Mesothelial cell of epicardium (in vitro differentiated cells): ENCODE measurements at places on chromosomes 3 and 15. TPM values are rescaled to one million over a fixed set of nuclear protein-coding genes. Genes with fewer than 3 reads are reported as not detected.

C3orf38 gene
- 30.4 to 31.9 TPM (median 31.3 TPM) in 3 replicates for total RNA-seq

WDR5B gene
- total RNA-seq = 5.7 to 6.2 TPM (median 6.1 TPM) in 3 replicates

CHST2 gene
- 11.8 to 13.4 TPM (median 12.6 TPM) in 3 replicates for total RNA-seq

PDZRN3 gene
- 42.9 to 48.4 TPM (median 43.4 TPM) in 3 replicates for total RNA-seq

ZNF770 gene
- 76.3 to 77.8 TPM (median 76.8 TPM) in 3 replicates for total RNA-seq

IMPG2 gene
- total RNA-seq = 0.59 to 0.69 TPM (median 0.69 TPM) in 3 replicates

TTLL13 gene
- 0.33 to 0.77 TPM (median 0.47 TPM) in 3 replicates for total RNA-seq

ARGFX gene
- total RNA-seq = not detected in 3 replicates

ELP6 gene
- 45.0 to 49.2 TPM (median 45.5 TPM) in 3 replicates for total RNA-seq

PRR20G gene
- total RNA-seq = not detected in 3 replicates

DNA sequence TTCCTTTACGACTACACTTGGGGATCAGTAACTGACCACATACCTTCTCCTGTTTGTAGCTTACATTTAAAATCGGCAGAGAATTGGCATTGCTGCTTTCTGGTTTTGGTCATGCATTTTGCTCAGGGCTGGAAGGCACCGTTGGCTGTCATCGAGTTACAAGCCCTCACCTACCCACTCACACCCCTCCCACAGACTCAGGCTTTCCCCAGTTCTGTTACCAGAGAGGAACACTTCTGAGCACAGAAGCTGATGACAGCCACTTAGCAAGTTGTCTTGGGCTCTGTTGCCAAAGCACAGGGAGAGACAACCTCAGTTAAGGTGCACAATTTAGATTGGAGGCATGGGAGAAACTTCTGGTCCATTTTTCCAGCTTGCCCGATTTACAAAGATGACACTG is 204.8 kb upstream of the TOPAZ1 start:
- H3K36me3 ChIP-seq = no peaks in the 10 kb centered on the region
- H3K27me3 ChIP-seq = peaks cover 13% of the 10 kb centered on the region
- no peak overlapping the region for H3K27ac ChIP-seq
- no peaks in the 10 kb centered on the region for H3K4me1 ChIP-seq
- DNase-seq = no peak
- H3K4me3 ChIP-seq = no peak overlapping the region

DNA sequence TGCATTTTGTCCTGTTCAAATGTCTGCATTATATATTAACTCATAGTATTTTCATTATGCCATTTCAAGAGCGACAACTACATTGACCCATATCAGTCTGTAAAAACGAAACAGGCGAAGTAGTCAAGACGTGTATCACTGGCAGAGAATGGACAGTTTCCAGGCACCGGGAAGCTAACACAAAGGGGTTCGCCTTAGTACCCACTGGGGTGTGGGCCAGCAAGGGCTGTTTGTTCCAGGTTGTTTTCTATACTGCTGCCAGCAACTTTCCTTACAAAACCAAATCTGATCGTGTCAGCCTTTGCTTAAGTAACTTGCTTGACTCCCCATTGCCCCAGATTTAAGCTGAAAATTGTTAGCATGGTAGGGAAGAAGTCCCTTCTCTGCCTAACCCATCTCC is 87.1 kb downstream of the CGNL1 start:
- H3K36me3 ChIP-seq = peaks cover 14% of the 10 kb centered on the region
- no peak for DNase-seq
- H3K27me3 ChIP-seq = no peaks in the 10 kb centered on the region
- no peak overlapping the region for H3K4me3 ChIP-seq
- peaks cover 7% of the 10 kb centered on the region for H3K4me1 ChIP-seq
- H3K27ac ChIP-seq = no peak overlapping the region

DNA sequence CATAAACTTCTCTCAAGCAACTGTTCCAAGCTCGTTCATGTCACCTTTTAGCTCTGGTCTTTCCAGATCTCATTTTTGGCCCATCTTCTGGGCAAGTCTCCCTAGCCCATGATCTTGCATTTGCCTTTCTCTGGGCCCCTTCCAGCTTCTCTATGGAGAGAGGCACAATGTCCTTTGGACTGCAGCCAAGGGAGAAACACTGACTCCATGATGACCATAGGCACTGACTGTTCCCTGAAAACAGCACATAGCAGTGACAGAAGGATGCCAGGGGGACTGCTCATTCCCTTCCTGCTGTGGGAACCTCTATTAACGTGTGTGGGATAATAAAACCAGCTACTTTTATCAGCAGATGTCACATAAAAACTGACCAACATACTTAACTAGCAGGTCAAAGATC is 60.3 kb downstream of the STRIT1 start:
- peak overlapping the region; percentile 57 for H3K27ac ChIP-seq
- no peak overlapping the region for H3K4me3 ChIP-seq

GRCh38 chr15:80531796-80532195 is 127.6 kb downstream of the ARNT2 start:
- H3K27ac ChIP-seq = no peak overlapping the region
- H3K4me3 ChIP-seq = no peak overlapping the region
- no peak for DNase-seq
- H3K36me3 ChIP-seq = peaks cover 35% of the 10 kb centered on the region
- H3K4me1 ChIP-seq = no peaks in the 10 kb centered on the region
- H3K27me3 ChIP-seq = no peaks in the 10 kb centered on the region

DNA sequence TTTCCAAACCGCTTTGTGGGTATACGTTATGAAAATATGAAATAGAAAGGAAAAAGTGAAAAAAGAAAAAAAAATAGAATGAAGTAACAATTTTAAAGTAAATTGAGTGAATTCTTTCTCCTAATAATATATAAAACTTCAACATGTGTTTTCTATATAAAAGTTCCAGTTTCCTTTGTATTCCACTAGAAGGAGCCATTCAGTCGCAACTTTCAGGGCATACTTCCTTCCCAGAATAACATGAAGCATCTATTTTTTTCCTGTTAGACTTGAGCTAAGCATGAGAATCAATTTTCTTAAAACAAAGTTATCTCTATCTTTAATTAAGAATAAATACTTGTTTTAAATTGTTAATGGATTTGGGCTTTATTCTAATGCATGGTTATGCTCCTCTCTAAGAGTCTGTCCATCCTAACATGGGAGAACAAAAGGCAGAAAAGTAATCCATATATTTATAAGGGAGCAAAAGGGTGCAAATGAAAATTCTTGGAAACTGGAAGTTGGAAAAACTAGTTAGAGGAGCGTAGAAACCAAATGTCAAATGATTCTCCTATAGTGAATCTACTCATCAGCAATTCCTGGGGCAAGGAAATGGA is 16.0 kb upstream of the VGLL3 start:
- H3K27me3 ChIP-seq = no peaks in the 10 kb centered on the region
- no peak overlapping the region for H3K27ac ChIP-seq
- H3K4me3 ChIP-seq = no peak overlapping the region
- DNase-seq = no peak
- H3K36me3 ChIP-seq = no peaks in the 10 kb centered on the region

GRCh38 chr3:29392625-29393388 is 111.9 kb downstream of the RBMS3 start:
- H3K36me3 ChIP-seq = peaks cover 29% of the 10 kb centered on the region
- peaks cover 6% of the 10 kb centered on the region for H3K4me1 ChIP-seq
- no peak overlapping the region for H3K27ac ChIP-seq
- no peak overlapping the region for H3K4me3 ChIP-seq
- H3K27me3 ChIP-seq = no peaks in the 10 kb centered on the region
- no peak for DNase-seq

GRCh38 chr15:90814191-90814821 is 54.1 kb upstream of the FURIN start:
- H3K4me1 ChIP-seq = peaks cover 13% of the 10 kb centered on the region
- H3K27me3 ChIP-seq = no peaks in the 10 kb centered on the region
- H3K36me3 ChIP-seq = peaks cover 3% of the 10 kb centered on the region
- H3K4me3 ChIP-seq = no peak overlapping the region

DNA sequence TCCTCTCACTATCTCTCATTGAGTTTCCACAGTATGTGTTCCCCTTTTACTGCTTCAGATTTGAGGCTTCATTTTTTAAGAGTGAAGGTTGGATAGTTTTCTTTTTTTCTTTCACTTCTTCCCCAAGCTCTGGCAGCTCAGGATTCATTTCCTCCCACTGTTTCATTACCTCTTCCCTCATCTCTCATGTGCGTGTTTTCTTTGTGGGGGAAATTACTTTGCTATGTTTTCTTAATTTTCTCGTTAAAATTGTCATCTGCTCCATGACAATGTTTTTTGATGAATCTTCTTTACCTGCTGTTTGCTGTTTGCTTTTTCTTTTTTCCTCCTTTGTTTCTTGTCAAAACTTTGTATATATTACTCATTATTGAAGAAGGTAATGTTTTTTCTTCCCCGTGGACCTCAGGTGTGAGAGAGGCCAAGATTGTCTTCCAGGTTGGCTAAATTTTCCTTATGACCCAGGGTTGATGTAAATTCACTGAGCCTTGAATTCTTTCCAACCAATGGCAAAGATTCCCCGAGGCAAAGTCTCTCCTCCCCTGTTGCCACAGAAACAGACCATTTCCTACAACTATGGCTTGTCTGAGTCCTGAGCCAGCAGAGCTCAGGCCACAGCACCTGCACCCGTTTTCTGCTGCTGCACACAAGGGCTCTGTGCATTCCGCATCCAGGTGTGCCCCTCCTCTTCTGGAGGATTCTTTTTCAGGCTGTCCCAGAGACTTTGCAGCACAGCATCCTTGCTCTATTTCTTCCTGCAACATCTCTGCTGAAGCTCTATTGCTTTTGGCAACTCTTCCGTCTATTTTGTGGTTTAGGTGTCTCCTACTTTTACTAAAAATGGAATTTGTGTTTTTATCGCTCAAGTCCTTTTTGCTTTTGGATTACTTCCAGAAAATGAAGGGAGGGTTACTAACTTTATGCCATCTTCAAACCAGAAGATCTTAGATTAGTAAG is 66.1 kb downstream of the NOX5 start:
- no peaks in the 10 kb centered on the region for H3K36me3 ChIP-seq
- no peaks in the 10 kb centered on the region for H3K27me3 ChIP-seq
- peak overlapping the region; percentile 80 for H3K27ac ChIP-seq

DNA sequence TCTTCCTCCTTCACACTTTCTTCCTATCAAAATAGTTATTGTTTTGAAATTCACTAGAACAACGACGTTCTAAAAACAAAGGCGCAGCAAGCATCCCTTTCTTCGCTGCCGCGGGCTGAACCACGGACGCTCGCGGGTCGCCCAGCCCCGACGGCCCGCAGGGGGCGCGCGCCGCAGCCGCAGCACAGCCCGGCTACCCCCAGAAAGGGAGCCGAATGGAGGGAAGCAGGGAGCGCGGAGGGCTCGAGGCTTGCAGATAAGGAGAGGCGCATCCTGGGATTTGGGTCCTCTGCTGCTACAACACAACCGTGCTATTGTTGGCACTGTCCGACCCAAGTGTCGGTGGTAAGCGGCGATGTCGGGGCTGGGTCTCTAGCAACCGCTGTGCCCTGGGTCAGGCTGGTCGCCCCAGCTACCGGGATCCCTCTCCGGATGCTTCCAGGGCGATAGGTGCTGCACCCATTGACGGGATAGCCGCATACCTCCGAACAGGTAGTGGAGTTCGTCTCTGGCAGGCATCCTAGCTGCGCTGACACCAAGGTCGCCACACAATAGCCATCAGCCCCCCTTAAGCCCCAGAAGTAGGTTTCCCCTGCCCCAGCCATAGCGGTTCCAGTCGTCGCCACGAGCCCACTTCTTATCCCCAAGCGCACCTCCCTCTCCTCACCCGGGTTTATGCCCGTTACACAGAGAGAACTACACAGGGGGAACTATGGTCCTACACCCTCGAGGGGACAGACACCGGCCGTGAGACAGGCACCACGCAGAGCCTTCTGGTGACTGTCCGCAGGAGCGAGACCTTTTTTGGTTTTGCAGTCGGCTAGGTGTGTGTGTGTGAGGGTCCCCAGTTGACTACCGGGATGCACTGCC is 6.0 kb downstream of the ONECUT1 start:
- H3K27ac ChIP-seq = no peak overlapping the region
- H3K4me3 ChIP-seq = no peak overlapping the region
- peaks cover 5% of the 10 kb centered on the region for H3K4me1 ChIP-seq
- no peaks in the 10 kb centered on the region for H3K36me3 ChIP-seq
- DNase-seq = no peak

DNA sequence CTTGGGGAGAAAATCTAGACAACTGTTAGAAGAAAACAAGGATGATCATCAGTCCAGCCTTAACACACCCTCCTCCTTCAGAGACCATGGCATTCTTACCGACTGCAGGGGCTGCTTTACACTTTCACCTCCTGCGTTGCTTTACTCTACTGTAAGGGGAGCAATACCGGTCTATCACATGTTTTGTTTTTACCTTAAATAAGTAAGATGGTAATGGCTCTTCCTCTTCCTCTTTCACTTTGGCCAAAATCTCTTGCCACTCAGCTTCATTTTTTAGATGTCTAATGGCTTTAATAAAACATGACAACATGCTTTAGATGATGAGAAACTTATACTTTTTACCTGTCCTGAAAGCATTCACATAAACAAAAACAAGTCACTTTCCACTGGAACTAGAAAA is 33.4 kb upstream of the STIMATE start:
- no peak for DNase-seq
- H3K27me3 ChIP-seq = no peaks in the 10 kb centered on the region
- H3K36me3 ChIP-seq = no peaks in the 10 kb centered on the region
- H3K4me1 ChIP-seq = no peaks in the 10 kb centered on the region

- H3K36me3 ChIP-seq = no peaks in the 10 kb centered on the region
- no peaks in the 10 kb centered on the region for H3K27me3 ChIP-seq
- H3K4me3 ChIP-seq = peak within 1 kb of the TSS; percentile 92
- H3K27ac ChIP-seq = peak within 1 kb of the TSS; percentile 79
- peak; percentile 89 for DNase-seq
Observed at GRCh38 chr3:58008141-58009025, at the start of gene FLNB. Gene FLNB, plus strand, starts transcription at chr3:58008422. Its CDS starts 143 bp downstream, at chr3:58008565.

DNA sequence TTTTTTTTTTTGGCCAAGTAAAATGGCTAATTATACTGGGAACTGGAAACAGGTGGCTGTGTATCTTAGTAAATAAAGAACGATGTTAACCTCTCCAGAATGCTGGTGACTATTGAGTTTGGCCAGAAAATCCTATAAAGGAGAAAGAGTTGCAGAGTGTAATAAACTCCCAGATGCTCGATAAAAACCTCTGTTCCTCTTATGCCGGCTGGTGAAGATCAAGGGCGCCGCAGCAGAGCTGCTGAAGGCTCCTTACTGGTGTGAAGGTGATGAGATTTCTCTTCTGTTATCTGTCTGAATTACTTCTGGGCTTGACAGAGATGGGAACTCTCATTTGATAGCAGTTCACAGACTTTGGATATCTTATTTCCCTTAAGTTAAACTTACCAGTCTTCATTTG is 104.6 kb downstream of the PTPRG start:
- peaks cover 4% of the 10 kb centered on the region for H3K36me3 ChIP-seq
- peaks cover 34% of the 10 kb centered on the region for H3K4me1 ChIP-seq
- no peak overlapping the region for H3K27ac ChIP-seq
- no peaks in the 10 kb centered on the region for H3K27me3 ChIP-seq

GRCh38 chr15:91694831-91695210 is 158.7 kb upstream of the SLCO3A1 start:
- H3K4me3 ChIP-seq = no peak overlapping the region
- H3K27me3 ChIP-seq = peaks cover 7% of the 10 kb centered on the region
- no peak for DNase-seq
- H3K27ac ChIP-seq = peak overlapping the region; percentile 60

GRCh38 chr3:8727605-8728512 is 5.7 kb upstream of the CAV3 start:
- no peaks in the 10 kb centered on the region for H3K27me3 ChIP-seq
- no peak for DNase-seq
- no peak overlapping the region for H3K4me3 ChIP-seq
